Foreskin keratinocyte (primary cell): ENCODE measurements at places on chromosomes 1 and 21. TPM values are rescaled to one million over a fixed set of nuclear protein-coding genes. Genes with fewer than 3 reads are reported as not detected.

- DNase-seq = no peak
These were observed 8.2 kb downstream of the THRAP3 start for GRCh38 chr1:36232212-36233095.

DNA sequence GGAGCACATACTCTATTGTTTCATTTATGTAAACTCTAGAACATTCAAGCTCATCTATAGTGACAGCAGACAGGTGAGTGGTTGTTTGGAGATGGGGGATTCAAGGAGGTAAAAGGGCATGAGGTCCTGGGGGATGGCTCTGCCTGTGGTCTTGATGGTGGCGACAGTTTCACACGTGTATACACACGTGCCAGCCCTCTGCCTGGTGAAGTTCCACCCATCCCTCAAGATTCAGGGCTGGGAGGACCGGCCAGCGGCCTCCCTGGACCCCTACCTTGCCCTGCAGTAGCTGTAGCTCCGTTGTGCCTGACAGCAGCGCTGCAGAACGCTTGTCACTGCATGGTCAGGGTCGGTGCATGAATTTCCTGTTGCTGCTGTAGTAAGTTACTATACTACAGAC is 38.9 kb upstream of the UTS2 start:
- no peak for DNase-seq

GRCh38 chr1:101120868-101121267 is 95.3 kb upstream of the DPH5 start:
- DNase-seq = no peak

DNA sequence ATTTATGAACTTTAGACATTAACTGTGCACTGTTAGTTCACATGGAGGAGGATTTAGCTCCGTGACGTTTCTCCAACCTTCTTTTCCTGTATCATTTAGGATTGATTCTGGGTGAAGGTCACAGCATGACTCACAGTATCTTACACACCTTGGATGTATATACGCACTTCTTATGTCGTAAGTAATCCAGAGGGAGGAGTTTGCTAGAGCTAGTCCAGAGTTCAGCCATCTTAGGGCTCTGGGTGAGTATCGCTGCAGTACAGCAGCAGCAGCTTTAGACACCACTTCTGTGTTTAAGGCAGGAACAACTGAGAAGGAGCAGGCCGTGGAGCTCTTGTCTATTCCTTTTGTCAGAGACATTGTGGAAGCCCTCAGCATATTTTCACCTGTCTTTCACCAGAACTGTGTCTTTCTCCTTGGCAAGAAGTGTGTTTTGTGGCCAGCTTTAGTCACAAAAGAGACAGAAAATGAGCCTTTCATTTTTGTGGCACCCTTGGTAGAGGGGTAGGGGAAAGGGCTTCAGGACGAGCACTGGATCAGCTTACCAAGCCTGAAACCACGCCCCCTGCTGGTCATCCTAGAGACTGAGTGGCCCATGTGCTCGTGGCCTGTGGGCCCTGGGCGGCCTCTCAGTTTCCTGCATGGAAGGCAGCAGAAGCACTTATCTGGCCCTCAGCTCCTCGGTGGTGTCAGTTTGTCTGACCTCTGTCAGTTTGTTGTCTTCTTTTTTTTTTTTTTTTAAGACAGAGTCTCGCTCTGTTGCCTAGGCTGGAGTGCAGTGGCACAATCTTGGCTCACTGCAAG is 64.0 kb downstream of the ADARB1 start:
- no peak for DNase-seq

- peak; percentile 77 for DNase-seq
These were observed 110.5 kb downstream of the CNIH3 start for GRCh38 chr1:224726441-224727182.

DNA sequence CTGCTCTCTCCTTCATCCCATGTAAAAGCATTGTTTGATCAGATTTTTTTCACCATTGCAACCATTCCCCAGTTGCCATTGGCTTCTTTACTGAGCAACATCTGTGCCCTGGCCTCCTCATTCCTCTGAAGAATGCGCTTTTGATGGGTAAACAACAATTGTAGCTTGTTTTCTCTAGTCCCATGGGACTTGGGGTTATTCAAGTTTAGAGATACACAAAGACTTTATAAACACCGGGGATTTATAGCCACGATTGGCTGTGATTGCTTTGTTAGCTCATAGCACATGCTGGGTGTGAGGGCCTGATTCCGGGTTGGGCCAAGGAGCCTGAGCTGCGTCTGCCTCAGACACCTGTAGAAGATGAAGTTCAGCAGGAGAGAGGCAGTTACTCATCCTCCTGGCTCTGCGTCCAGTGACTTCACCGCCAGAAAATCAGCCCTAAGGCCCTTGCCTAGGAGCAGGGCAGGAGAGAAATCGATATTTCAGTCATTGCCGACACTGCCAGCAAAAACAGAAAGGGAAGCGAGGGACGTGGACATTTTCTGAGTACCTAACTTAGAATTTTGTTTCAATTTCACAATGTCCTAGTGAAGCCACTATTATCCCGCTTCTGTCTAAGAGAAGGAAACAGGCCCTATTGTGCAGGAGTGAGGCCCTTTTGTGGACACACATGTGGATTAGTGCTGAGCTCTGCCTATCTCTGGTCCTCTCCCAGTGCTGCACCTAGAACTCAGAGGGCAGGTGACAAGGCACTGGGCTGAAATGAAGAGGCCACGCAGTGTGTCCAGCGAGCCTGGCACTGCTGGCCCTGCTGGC is 159.8 kb upstream of the USP24 start:
- DNase-seq = no peak

GRCh38 chr1:58608297-58608696 is 31.2 kb upstream of the TACSTD2 start:
- DNase-seq = no peak

GRCh38 chr1:13556224-13556764 is 27.3 kb upstream of the PDPN start:
- DNase-seq = no peak

DNA sequence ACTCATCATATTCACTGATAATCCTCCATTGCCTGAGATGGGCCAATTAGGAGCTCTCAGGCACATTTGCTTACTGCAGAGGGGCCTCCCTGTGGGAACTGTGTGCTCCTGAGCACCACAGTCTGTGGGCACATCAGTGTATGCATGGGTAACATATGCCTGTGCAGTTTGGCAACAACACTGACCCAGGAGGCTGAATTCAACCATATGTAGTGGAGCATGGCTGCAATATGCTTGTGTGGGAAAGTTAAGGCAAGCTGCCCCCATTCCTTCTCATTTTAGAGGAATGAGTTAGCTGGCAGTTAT is 11.8 kb upstream of the FMOD start:
- DNase-seq = no peak

- no peak for DNase-seq
These were observed 176.1 kb downstream of the GALNT2 start for GRCh38 chr1:230243146-230243545.

GRCh38 chr1:239394107-239394506 is 7.7 kb downstream of the CHRM3 start:
- DNase-seq = no peak

DNA sequence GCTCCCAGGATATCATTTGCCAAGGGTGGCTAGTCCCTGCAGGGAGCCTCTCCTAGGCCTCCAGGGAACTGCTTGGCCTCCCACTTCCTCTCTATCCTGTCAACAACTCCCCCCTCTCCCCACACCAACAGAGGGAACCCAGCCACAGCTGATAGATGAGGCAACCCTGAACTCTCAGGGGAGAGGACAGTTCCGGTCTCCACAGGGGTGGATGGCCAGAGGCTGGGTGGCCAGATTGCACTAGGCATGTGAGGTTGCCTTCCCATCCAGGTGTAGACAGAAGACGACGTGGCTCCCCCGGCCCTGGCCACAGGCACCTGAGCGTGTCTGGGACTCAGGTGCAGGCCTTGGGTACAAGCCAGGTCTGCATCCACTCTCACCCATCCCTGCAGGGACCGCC is 53.3 kb downstream of the TOR1AIP2 start:
- no peak for DNase-seq

- no peak for DNase-seq
These were observed 852 bp downstream of the KTI12 start for GRCh38 chr1:52032785-52033131.

GRCh38 chr1:12194666-12195216 is 27.9 kb downstream of the TNFRSF1B start:
- DNase-seq = no peak

DNA sequence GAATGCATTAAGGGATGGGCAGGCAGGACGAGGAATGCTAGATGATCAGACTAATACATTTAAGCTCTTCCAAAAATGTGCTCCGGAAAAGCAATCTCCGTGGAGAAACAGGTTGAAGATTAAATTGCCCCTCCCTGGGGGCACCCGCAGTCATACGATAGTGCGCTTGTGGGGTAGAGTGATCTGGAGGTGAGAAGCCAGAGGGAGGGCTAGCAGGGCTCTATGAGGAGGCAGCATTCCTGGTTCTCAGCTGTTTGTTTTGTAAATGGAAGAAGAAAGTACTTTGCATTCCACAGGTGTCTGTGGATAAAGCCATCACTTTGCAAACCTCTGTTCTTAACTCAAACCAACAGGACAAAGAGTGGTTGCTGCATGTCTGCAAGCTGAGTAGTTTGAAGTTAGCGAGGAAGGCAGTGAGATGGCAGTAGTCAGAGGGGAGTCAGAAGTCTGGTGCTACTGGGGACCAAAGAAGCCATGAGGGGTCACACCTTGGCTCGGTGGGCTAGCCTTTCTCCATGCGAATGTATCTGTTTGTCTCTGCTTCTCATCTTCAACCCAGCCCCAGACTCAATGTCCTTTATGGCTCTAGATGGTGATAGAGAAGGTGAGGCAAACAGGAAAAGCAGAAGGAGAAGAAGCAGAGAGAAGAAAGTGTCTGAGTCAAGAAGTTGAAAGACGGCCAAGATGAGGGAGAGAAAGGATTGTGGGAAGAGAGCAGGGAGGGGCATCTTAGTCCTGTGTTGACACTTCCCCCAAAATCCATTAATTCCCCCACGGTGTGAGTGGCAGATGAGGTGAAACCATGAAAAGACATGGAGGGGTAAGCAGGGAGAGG is 65.2 kb upstream of the GJA8 start:
- DNase-seq = no peak

DNA sequence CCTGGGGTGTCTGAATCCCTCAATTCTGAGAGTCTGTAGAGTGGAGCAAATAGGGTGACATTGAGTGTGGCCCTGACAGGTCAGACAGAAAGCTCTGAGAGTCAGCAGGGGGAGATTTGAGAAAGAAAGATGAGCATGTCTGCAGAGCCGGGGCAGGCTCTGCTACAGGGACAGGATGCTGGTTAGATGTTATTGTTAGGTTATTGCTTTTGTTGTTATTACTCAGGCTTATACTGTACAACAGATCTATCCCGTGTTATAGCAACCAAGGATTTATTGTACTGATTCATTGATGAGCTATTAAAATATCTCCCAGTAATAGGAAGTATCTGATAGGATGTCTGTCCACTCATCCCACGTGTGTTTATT is 59.5 kb downstream of the NFASC start:
- DNase-seq = no peak

DNA sequence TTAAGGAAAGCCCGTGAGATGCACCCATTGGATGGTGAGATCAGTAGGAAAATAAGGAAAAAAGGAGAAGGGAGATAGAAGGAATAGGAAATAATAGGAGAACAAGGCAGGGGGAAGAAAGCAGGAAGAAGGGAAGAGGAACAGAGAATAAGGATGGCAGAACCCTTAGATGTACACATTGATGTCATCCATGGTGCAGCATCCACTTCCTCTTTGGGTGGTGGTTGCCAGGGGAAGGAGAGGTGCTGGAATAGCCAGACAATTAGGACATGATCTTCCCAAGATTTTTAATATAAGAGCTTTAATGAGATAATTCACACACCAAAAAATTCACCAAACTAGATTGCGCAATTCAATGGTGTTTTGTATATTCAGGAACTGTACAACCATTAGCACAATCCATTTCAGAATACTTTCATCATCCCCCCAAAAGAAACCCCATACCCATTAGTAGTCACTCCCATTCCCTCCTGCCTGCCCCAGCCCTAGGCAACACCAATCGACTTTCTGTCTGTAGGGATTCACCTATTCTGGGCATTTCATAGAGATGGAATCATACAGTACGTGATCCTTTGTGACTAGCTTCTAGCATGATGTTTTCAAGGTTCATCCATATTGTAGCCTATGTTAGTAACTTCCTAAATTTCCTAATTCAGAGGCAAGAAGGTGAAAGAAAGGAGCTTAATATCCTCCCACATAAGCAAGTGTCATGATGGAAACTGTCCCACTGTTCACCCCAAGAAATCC is 121.4 kb downstream of the PLXNA2 start:
- no peak for DNase-seq

GRCh38 chr1:93775224-93775623 is 93.6 kb upstream of the BCAR3 start:
- peak; percentile 92 for DNase-seq

- DNase-seq = peak; percentile 43
These were observed 3.0 kb downstream of the SWT1 start for GRCh38 chr1:185159966-185160365.

DNA sequence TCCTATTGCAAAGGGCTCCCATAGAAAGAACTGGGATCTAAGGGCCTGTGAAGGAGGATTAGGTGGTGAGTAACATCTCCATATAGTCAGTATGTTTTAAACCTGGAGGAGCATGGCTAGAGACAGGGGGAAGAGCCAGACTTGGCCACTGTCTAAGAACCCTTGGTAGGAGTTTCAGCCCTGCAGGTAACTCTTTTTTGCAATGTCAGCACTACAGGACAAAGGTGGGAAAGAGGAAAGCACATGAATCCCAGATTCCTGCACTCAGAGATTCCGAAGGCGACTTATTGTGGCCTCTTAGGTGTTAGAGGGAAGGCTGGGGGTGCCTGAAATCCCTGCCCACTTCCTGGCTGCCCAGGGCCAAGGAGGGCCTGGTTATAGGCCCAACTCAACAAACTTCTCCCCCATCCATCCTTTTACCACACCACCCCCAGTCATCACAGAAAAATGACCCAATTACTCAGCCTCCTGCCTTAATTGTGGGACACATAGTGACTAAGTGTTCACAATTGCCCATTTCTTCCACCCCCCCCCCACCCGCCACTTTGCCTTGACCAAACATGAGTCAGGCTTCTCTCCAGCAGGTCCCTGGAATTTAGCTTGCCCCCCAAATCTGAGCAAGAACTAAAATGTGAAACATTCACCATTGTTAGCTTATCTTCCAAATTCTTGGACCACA is 1.9 kb upstream of the NTNG1 start:
- peak; percentile 54 for DNase-seq

GRCh38 chr1:14767075-14767474 is 168.6 kb downstream of the KAZN start:
- no peak for DNase-seq

- DNase-seq = no peak
These were observed 7.7 kb upstream of the CLIC4 start for GRCh38 chr1:24737368-24738117.

FLG2 gene
- polyA plus RNA-seq = 0.03 and 0.04 TPM in 2 replicates

CCDC190 gene
- polyA plus RNA-seq = not detected in 2 replicates

SLFNL1 gene
- polyA plus RNA-seq = not detected in 2 replicates

CCDC17 gene
- polyA plus RNA-seq = 0.19 and 0.20 TPM in 2 replicates

RUNX3 gene
- 0.11 TPM in 1 of 2 replicates, not detected in the other for polyA plus RNA-seq

AMPD1 gene
- not detected in 2 replicates for polyA plus RNA-seq

ECE1 gene
- 28.0 and 34.0 TPM in 2 replicates for polyA plus RNA-seq

BRDT gene
- polyA plus RNA-seq = not detected in 2 replicates

FRRS1 gene
- polyA plus RNA-seq = 0.90 and 1.4 TPM in 2 replicates
